ENCODE measurements at places on chromosomes 6 and 20.
A peak's percentile ranks its signal among the peaks of the same experiment; 100 is the strongest.

DNA sequence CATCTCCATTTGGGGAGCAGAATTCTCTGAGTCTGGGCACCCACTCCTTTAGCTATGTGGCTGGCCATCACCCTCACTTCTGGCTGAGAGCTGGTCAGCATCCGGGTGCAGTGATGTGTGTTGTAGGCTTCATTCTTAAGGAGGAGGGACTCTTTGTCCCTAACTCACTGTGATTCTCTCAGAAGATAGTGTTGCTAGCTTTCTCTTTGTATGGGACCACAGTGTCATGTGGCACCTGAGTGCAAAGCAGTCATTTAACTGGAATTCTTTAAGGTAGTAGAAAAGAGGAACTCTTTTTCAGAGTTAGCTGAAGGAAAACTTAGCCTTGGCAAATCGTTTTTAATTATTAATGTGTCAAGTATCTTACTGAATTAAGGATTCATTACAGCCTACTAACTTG lies 165.9 kb downstream of the JARID2 start:
- DNase-seq, result no peak

GRCh38 chr6:27811451-27811772 lies 100.8 kb downstream of the OR2B2 start:
- no peak for DNase-seq

- DNase-seq, result peak; percentile 51
Observed at GRCh38 chr6:42260972-42261371, 43.3 kb upstream of the MRPS10 start.

- DNase-seq, result no peak
Observed at GRCh38 chr6:90139272-90139817, 157.3 kb downstream of the BACH2 start.

GRCh38 chr6:7048894-7049293 lies 58.9 kb upstream of the RREB1 start:
- no peak for DNase-seq

- DNase-seq, result no peak
Observed at GRCh38 chr6:52364480-52365166, 2.7 kb downstream of the PAQR8 start.

DNA sequence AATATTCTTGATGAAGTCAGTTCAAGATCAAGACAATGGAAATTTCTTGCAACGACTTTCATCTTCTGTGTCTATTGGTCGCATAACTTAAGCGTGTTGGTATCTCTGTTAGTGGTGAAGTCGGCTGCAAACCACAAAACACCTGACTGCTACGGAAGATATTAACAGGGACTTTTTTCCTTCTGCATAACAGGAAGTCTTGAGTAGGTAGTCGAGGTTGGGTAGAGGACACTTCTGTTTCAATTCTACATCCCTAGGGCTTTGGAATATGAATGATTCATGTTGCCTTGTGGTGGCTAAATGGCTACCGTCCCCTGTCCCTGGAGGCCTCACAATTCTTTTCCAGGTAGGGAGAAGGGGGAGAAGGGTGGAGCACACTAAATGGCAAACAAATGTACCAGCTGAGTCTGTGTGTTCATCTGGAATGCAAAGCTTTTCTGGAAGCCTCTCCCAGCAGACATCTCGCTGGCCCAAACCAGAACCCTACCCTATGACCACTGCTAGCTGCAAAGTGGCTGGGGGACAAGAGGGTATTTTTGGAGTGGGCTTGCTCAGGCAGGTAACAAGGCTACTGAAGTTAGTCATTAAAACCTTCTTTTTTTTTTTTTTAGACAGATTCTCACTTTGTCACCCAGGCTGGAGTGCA lies 34.6 kb upstream of the NKX2-2 start:
- peak; percentile 55 for DNase-seq

- no peak for DNase-seq
Observed at GRCh38 chr20:60752741-60753420, 499.2 kb upstream of the CDH4 start.

All from stimulated activated CD4-positive, alpha-beta T cell treated with anti-CD3 and anti-CD28 coated beads, Interleukin-4, amount 100 ng/mL, for 24 hours (primary cell).